H9 (cell line): ENCODE measurements at places on chromosomes 2 and 18.

GRCh38 chr2:159003555-159003954 is 35.1 kb downstream of the TANC1 start:
- DNase-seq: no peak

GRCh38 chr2:126616606-126617069 is 39.3 kb upstream of the GYPC start:
- DNase-seq: no peak

DNA sequence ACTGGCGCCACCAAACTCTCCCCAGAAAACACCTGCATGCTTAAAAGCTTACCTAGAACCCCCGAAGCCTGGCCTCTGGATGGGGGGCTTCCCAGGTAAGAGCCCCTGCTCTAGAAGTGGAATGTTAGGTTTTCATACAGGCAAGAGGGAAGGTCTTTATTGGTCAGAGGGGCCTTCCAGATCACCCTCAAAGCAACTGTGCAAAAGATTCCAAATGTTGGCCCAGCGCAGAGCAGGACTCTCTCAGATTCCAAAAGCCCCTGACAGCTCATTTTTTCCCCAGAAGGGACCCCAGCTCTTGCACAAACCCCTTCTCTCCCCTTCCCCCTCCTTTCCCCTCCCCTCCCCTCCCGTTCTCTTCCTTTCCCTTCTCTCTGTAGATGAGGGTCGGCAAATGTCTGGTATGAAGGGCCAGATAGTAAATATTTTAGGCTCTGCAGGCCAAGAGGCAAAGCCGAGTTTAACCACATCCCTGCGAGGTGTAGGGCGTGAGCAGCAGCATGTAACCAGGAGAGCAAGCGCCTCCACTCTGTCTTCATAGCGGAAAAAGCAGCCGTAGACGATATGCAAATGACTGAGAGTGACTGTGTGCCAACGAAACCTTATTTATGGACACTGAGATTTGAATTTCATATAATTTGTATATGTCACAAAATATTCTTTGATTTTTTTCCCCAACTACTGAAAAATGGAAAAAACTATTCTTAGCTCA is 116.9 kb downstream of the SMAD7 start:
- peak; percentile 23 for DNase-seq

- DNase-seq: no peak
Measured at GRCh38 chr2:212173756-212174510, 364.7 kb downstream of the ERBB4 start.

- no peak for DNase-seq
Measured at GRCh38 chr2:167200019-167200418, 311.7 kb downstream of the XIRP2 start.

- no peak for DNase-seq
Measured at GRCh38 chr2:238408615-238409340, 17.9 kb upstream of the ASB1 start.

- DNase-seq: no peak
Measured at GRCh38 chr2:199302851-199303250, 154.9 kb downstream of the SATB2 start.

- no peak for DNase-seq
Measured at GRCh38 chr2:236904389-236905263, 181.1 kb upstream of the COPS8 start.

GRCh38 chr18:2538844-2539243 is 32.5 kb downstream of the METTL4 start:
- DNase-seq: no peak

GRCh38 chr18:68937029-68937599 is 139.2 kb downstream of the CCDC102B start:
- DNase-seq: no peak

- no peak for DNase-seq
Measured at GRCh38 chr2:119011910-119012209, 69.9 kb downstream of the MARCO start.

GRCh38 chr2:156852681-156853080 is 404.8 kb upstream of the GALNT5 start:
- DNase-seq: no peak

DNA sequence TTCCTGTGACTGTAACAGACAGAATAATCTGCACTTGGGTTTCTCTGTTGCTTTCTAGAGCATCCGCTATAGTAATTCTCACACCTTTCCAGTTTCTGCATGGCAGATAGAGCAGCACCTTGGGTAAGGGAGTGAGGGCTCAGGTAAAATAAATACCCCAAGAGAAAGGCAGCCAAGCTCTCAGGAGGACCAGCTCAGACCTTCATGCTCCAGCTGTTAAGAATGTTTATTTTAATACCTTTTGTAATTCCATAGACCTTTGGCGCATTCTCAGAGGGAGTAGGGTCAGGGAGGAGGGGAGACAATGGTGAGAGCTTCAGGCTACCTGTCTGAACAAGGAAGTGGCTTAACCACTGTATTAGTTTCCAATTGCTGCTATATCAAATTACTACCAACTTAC is 16.2 kb upstream of the TMEM178A start:
- DNase-seq: no peak

GRCh38 chr2:144939590-144939989 is 419.7 kb upstream of the ZEB2 start:
- DNase-seq: no peak

DNA sequence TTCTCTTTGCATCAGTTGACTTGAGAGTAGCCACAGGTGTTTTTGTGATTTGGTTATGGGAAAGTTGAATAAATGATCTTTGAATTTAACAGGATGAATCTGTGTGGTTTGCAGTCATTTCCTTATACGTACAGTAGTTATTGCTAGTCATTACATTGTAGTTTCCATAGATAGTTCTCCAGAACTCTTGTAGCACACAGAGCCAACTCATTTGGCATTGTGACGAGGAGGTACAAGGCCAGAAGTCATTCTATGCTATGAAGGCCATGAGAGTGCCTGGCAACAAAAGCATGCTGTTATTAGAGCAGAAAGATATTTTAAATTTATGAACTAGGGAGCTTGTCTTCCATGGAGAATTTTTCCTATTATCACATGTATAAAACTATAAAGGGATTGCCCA is 973.0 kb upstream of the CHAC2 start:
- DNase-seq: no peak

DNA sequence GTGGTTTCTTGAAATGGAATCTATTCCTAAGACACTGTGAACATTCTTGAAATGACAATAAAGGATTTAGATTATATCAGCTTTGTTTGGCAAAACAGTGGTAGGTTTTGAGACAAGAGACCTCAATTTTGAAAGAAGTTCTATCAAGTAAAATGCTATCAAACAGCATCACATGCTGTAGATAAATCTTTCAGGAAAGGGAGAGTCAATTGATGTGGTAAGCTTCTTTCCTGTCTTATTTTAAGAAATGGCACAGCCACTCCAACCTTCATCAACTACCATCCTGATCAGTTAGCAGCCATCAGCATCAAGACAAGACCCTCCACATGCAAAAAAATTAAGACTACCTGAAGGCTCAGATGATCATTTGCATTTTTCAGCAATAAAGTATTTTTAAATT is 495.4 kb downstream of the TRIB2 start:
- no peak for DNase-seq

GRCh38 chr2:216648105-216648504 is 14.9 kb downstream of the IGFBP2 start:
- DNase-seq: no peak

DNA sequence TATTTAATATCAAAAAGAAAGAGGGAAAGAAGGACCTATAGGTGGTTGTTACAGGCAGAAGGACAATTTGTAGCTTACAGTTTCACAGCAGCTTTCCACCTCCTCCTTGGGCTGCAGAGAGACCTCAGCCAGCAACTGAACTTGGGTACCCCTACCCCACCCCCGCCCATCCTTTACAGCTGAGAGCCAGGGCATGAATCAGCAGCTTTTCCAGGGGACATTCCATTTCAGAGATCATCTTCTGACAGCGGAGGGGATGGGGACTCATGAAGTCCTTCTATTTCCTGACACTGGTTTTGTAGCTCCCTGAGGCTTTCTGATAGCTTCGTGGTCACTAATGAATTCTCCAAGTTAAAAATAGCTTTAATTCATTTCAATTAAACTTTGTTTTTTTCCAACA is 96.4 kb downstream of the ITGB1BP1 start:
- no peak for DNase-seq

GRCh38 chr2:13141315-13141714 is 424.6 kb downstream of the TRIB2 start:
- DNase-seq: no peak

DNA sequence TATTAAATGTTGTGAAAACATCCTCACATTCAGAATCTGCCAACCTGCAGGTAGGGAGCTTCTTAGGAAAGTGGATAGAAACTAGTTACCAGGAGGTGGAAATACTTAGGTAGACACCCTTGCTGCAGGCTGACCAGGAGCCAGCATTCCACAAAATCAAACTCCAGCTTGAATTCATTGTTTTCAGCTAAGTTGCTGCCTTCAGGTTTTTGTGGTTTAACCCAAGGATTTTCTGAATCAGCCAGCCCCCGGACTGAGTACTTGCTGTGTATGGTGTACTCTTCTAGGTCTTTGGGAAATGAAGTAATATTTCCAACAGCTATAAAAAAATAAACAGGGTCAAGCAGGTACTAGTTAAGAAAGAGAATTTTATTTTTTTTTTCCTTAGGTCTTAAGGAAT is 192.1 kb upstream of the CHST9 start:
- DNase-seq: no peak

GRCh38 chr2:20106746-20107145 is 55.3 kb upstream of the LAPTM4A start:
- DNase-seq: peak; percentile 89

GRCh38 chr2:239777219-239777618 is 247.9 kb downstream of the NDUFA10 start:
- peak; percentile 12 for DNase-seq

- no peak for DNase-seq
Measured at GRCh38 chr2:85340034-85340892, 12.5 kb upstream of the TGOLN2 start.

DNA sequence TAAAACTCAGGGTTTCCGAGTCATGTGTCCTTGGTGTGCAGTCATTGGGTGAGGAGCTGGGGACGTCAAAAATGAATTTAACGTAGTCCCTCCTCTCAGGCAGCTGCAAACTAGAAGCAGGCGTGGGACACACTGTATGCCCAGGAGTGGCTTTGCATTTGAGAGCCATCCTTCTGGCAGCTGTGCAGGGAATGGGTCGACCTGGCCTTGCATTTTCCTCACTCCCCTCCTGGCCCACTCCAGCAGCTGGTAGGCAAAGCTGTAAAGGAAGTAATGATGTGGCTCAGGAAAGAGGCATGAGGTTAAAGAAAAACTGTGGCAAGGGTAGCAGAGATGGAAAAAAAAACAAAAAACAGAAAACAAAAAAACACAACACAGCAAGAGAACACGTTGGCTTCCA is 46.5 kb downstream of the RNF144A start:
- no peak for DNase-seq

- peak; percentile 76 for DNase-seq
Measured at GRCh38 chr2:236803621-236804020, 234.0 kb downstream of the ACKR3 start.

DNA sequence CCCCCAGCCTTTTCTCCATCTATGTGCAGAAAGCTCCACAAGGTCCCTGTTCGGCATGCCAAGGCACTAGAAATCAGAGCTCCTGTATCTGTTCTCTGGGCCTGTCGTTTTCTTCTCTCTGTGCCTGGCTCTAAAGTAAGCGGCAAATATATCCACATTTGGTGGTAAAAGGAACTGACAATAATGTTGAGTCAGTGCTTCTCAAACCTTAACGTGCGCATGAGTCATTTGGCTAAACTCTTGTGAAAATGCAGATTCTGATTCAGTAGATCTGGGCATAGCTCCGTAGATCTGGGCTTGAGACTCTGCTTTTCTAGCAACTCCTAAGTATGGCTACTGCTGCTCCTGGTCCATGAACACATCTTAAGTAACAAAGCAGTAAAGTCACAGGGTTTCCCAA is 16.5 kb upstream of the ACSL3 start:
- no peak for DNase-seq

- no peak for DNase-seq
Measured at GRCh38 chr2:168567836-168568235, 111.8 kb downstream of the CERS6 start.

- DNase-seq: no peak
Measured at GRCh38 chr2:238127165-238128060, 11.1 kb upstream of the KLHL30 start.

- DNase-seq: no peak
Measured at GRCh38 chr2:126518196-126518595, 137.8 kb upstream of the GYPC start.

DNA sequence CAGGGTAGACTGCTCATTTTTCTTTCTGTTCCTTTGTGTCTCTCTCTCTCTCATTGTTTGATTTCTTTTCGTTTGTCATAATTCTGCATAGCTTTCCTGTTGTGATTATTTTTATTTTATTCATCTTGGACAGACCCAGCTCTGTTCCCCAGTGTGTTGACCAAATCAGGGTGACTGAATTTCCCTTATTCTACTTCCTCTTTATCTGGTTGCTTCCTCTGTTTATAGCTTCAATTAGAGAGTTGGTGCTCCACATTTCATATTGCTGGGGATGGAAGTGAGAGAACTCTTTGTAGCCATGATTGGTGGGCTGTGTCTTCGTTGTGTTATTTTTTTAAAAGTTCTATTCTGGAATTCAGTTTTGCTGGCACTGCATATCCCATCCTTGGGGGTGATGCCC is 19.1 kb downstream of the PROKR1 start:
- DNase-seq: no peak

- DNase-seq: no peak
Measured at GRCh38 chr2:8628866-8629209, 53.0 kb upstream of the ID2 start.

- no peak for DNase-seq
Measured at GRCh38 chr2:239640210-239640609, 239.4 kb upstream of the HDAC4 start.

DNA sequence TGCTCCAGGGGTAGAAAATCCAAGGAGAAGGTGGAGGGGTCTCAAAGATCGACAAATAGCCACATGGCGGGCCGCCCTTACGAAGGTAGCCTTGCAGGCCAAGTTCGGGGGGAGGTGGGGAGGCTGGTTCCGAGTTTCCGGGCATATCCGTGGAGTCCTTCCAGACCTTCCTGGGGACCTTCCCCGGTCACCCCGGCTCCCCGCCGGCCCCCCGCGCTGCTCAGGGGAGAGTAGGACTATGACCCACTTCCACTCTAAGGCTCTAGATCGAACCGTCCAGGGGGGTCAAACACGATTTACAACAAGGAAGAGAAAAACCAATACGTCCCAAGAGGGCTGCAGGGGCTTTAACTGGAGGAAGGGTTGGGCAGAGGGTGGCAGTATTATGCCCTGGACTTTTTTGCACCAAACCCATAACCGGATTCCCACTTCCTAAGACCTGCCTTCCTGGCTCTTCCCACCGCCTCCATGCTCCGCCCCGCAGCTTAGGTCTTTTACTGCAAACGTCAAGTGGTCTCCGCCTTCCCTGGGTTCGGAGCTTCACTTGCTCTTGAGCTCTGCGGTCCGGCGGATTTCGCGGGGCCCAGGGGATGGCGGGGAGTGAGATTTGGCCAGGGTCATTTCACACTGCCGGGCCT is 779 bp upstream of the LYPD6 start:
- DNase-seq: peak; percentile 82

GRCh38 chr2:32559136-32559535 is 68.7 kb upstream of the TTC27 start:
- no peak for DNase-seq
